ENCODE measurements at places on chromosomes 1 and 21. TPM values are rescaled to one million over a fixed set of nuclear protein-coding genes. Genes with fewer than 3 reads are reported as not detected.

SPRR2E gene
- total RNA-seq = not detected

TGFB2 gene
- total RNA-seq = 4.9 TPM

NECTIN4 gene
- total RNA-seq = not detected

TNFRSF8 gene
- 1.0 TPM for total RNA-seq

LRRC8B gene
- 4.0 TPM for total RNA-seq

LCE1D gene
- total RNA-seq = not detected

CFAP74 gene
- not detected for total RNA-seq

LRRC39 gene
- 112 TPM for total RNA-seq

MED8 gene
- 10.5 TPM for total RNA-seq

OR2L13 gene
- total RNA-seq = not detected

ASH1L gene
- total RNA-seq = 42.0 TPM

NOS1AP gene
- 3.9 TPM for total RNA-seq

C2CD4D gene
- not detected for total RNA-seq

HUNK gene
- total RNA-seq = 0.10 TPM

CAMK1G gene
- total RNA-seq = not detected

IVL gene
- not detected for total RNA-seq

TNNI3K gene
- 63.2 TPM for total RNA-seq

TRIM63 gene
- 241 TPM for total RNA-seq

AHCYL1 gene
- total RNA-seq = 39.2 TPM

ZBTB37 gene
- 9.2 TPM for total RNA-seq

HLX gene
- 5.5 TPM for total RNA-seq

KIF17 gene
- 6.2 TPM for total RNA-seq

SMIM1 gene
- total RNA-seq = 13.0 TPM

NLRP3 gene
- total RNA-seq = 1.2 TPM

SHCBP1L gene
- not detected for total RNA-seq

MSH4 gene
- 0.59 TPM for total RNA-seq

F13B gene
- total RNA-seq = not detected

CD1E gene
- not detected for total RNA-seq

AUNIP gene
- total RNA-seq = 0.25 TPM

SPAG17 gene
- not detected for total RNA-seq

MATN1 gene
- not detected for total RNA-seq

LCK gene
- 7.1 TPM for total RNA-seq

SERTAD4 gene
- 4.2 TPM for total RNA-seq

SLC5A9 gene
- not detected for total RNA-seq

HSPB7 gene
- total RNA-seq = 4,476 TPM

WNT2B gene
- total RNA-seq = 2.5 TPM

LMNA gene
- total RNA-seq = 224 TPM

STIL gene
- 0.60 TPM for total RNA-seq

SUSD4 gene
- 7.6 TPM for total RNA-seq

MARK1 gene
- total RNA-seq = 14.5 TPM

BEND5 gene
- total RNA-seq = 5.2 TPM

RGS1 gene
- total RNA-seq = 5.7 TPM

TTC22 gene
- 0.13 TPM for total RNA-seq

FAM43B gene
- total RNA-seq = 1.0 TPM

FAM167B gene
- 12.5 TPM for total RNA-seq

NUF2 gene
- 0.33 TPM for total RNA-seq

PLA2G2F gene
- total RNA-seq = not detected

GPR25 gene
- not detected for total RNA-seq
